CD4-positive, alpha-beta memory T cell (primary cell): ENCODE measurements at places on chromosomes 4 and X. TPM values are rescaled to one million over a fixed set of nuclear protein-coding genes. Genes with fewer than 3 reads are reported as not detected.

DNA sequence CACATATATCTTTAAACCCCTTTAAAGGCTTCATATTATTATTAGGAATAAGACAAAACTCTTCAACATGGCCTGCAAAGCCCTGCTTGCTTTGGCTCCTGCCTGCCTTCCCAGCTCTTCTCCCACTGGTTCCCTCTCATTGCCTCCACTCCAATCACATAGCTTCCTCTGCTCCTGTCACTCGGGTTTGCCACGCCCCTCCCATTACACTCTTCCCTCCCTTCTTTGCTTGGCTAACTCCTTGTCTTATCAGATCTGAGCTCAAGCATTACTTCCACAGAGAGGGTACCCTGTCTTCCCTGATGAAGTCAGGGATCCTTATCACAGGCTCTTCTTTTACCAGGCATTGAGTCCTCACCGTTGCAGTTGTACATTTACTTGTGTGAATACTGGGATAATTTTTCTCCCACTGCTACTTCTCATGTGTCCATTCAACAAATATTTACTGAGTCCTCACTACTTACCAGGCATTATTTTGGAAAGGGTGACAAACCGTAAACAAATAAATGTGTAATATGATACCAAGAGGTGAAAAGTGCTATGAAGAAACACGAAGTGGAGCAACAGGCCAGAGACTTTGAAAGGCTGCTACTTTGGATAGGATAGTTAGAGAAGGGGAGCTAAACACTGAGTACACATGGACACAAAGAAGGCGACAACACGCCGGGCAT, 3.2 kb upstream of the VGLL1 start:
- no peaks in the 10 kb centered on the region for H3K27me3 ChIP-seq
- H3K27ac ChIP-seq, result no peak overlapping the region
- no peak overlapping the region for H3K4me3 ChIP-seq
- H3K36me3 ChIP-seq, result no peaks in the 10 kb centered on the region
- no peak for DNase-seq

GRCh38 chr4:143017210-143017609, 167.5 kb upstream of the USP38 start:
- H3K27me3 ChIP-seq, result no peaks in the 10 kb centered on the region
- DNase-seq, result no peak
- H3K27ac ChIP-seq, result no peak overlapping the region
- no peaks in the 10 kb centered on the region for H3K36me3 ChIP-seq
- H3K4me3 ChIP-seq, result no peak overlapping the region

- H3K27ac ChIP-seq, result no peak overlapping the region
- no peaks in the 10 kb centered on the region for H3K4me1 ChIP-seq
- H3K4me3 ChIP-seq, result no peak overlapping the region
- no peak for DNase-seq
- H3K36me3 ChIP-seq, result no peaks in the 10 kb centered on the region
Measured at GRCh38 chr4:17722356-17722700, 59.1 kb downstream of the FAM184B start.

GRCh38 chrX:134172588-134173259, 64.3 kb upstream of the CCDC160 start:
- no peak overlapping the region for H3K27ac ChIP-seq
- DNase-seq, result peak; percentile 26
- H3K27me3 ChIP-seq, result no peaks in the 10 kb centered on the region
- no peaks in the 10 kb centered on the region for H3K36me3 ChIP-seq
- peak overlapping the region; percentile 58 for H3K4me3 ChIP-seq
- peaks cover 9% of the 10 kb centered on the region for H3K4me1 ChIP-seq

DNA sequence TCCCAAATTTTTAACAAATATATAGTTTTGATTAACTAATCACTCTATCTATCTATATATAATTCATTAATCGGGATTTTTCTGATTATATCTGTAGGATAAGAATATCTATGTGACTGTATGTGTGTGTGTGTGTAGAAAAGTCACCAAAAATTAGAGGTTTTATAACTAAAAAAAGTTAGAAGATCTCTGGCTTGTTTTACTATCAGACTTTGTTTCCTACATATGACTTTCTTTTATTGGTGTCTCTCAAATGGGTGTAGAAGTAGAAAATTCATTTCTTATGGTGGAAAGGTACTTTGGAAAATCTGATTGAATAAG, 26.7 kb upstream of the TMPRSS11D start:
- no peak for DNase-seq
- no peak overlapping the region for H3K27ac ChIP-seq
- no peaks in the 10 kb centered on the region for H3K4me1 ChIP-seq
- no peaks in the 10 kb centered on the region for H3K36me3 ChIP-seq
- no peaks in the 10 kb centered on the region for H3K27me3 ChIP-seq

- H3K27me3 ChIP-seq, result no peaks in the 10 kb centered on the region
- no peak for DNase-seq
- no peaks in the 10 kb centered on the region for H3K4me1 ChIP-seq
- H3K27ac ChIP-seq, result no peak overlapping the region
Measured at GRCh38 chr4:185730387-185730786, 81.6 kb downstream of the SORBS2 start.

DNA sequence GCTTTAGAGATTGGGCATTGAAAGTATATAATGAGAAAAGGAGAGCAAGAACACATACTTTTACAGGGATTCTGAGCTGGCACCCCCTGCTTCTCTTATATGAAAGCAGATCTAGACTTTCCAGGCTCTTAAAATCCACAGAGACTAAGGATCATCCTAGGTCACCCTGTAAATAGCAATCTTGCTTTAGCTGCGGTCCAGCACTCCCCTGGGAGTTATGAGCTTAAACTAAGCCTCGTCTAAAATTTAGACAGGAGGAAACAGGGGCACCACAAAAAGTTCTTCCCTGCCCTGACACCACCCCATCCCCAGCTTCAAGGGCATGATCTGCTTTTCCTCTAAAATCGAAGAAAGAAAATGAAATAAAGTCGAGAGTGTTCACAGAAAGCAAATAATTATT, 143.3 kb upstream of the KCNIP4 start:
- H3K4me1 ChIP-seq, result no peaks in the 10 kb centered on the region
- H3K36me3 ChIP-seq, result no peaks in the 10 kb centered on the region
- no peak for DNase-seq
- no peak overlapping the region for H3K27ac ChIP-seq
- H3K4me3 ChIP-seq, result no peak overlapping the region

GRCh38 chr4:153585026-153585425, 99.1 kb upstream of the TLR2 start:
- H3K4me3 ChIP-seq, result no peak overlapping the region
- peaks cover 57% of the 10 kb centered on the region for H3K36me3 ChIP-seq
- no peak for DNase-seq
- H3K4me1 ChIP-seq, result no peaks in the 10 kb centered on the region

- peak overlapping the region; percentile 1 for H3K27ac ChIP-seq
- H3K36me3 ChIP-seq, result no peaks in the 10 kb centered on the region
- H3K4me1 ChIP-seq, result peaks cover 28% of the 10 kb centered on the region
- no peaks in the 10 kb centered on the region for H3K27me3 ChIP-seq
Measured at GRCh38 chr4:88818631-88819470, 121.2 kb upstream of the NAP1L5 start.

DNA sequence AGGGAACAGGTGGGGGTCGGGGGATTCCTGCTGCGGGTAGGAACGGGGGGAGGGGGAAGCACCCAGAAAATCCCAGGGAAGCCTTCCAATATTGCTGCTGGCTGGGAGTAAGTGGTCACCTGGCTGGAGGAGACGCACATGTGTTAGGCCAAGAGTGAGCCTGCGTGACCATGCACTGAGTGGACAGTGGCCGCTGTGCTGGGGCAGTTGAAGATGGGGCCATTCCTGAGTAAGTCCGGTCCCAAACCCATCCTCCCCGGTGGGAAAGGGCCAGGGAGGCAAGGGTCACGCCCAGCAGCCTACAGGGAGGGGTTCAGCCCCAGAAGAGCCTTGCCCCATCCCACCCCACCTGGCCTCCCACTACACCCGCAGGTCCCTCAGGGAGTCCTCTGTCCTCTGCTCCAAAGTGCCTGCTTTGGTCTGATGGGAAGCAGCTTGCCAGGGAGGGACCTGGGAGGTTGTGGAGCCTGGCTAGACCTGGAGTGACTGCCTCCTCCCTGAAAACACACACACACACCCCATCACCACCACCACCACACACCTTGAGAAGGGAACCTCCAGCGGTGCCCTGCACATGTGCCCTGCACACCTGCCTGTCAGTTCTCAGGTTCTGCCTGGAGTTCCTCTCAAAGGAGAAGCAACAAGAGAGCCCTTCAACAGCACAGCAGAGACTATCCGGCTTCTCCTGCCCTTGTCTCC, 6.1 kb downstream of the L1CAM start:
- H3K27me3 ChIP-seq, result peaks cover 1% of the 10 kb centered on the region
- H3K4me1 ChIP-seq, result peaks cover 1% of the 10 kb centered on the region
- H3K27ac ChIP-seq, result no peak overlapping the region
- H3K36me3 ChIP-seq, result no peaks in the 10 kb centered on the region
- H3K4me3 ChIP-seq, result no peak overlapping the region

- no peak for DNase-seq
- no peak overlapping the region for H3K4me3 ChIP-seq
- no peak overlapping the region for H3K27ac ChIP-seq
- H3K36me3 ChIP-seq, result no peaks in the 10 kb centered on the region
- no peaks in the 10 kb centered on the region for H3K4me1 ChIP-seq
- H3K27me3 ChIP-seq, result no peaks in the 10 kb centered on the region
Measured at GRCh38 chrX:80648023-80648422, 161.7 kb downstream of the BRWD3 start.

DNA sequence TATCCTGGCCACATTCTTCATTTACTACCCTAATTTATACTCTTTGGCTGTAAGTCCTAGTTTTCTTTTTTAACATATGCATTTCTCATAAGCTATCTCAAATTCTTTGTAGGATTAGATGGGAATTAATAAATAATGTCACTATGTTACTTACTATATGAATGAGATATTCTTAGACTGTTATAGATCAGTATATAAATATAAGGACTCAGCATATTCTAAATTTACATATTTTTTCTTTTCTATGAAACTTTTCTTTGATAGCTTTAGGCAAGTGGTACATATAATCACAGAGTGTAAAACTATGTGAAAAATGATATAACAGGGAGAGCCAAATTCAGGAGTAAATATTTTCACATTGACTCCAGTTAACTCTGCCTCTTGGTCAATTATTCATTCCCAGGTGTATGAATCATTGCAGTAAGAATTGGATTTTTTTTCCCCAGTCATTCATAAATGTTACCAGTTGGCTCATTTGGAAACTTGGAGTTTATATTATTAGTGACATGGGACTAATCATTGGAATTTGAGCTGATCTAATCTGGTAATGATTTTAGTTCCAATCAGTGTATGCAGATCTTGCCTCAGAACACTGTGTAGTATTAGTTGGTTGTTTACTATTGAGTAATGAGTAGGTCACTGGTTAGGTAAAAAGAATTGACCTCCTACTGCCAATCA, 25.3 kb downstream of the FHIP1A start:
- H3K27me3 ChIP-seq, result no peaks in the 10 kb centered on the region
- no peaks in the 10 kb centered on the region for H3K36me3 ChIP-seq
- DNase-seq, result no peak
- H3K4me1 ChIP-seq, result no peaks in the 10 kb centered on the region

DNA sequence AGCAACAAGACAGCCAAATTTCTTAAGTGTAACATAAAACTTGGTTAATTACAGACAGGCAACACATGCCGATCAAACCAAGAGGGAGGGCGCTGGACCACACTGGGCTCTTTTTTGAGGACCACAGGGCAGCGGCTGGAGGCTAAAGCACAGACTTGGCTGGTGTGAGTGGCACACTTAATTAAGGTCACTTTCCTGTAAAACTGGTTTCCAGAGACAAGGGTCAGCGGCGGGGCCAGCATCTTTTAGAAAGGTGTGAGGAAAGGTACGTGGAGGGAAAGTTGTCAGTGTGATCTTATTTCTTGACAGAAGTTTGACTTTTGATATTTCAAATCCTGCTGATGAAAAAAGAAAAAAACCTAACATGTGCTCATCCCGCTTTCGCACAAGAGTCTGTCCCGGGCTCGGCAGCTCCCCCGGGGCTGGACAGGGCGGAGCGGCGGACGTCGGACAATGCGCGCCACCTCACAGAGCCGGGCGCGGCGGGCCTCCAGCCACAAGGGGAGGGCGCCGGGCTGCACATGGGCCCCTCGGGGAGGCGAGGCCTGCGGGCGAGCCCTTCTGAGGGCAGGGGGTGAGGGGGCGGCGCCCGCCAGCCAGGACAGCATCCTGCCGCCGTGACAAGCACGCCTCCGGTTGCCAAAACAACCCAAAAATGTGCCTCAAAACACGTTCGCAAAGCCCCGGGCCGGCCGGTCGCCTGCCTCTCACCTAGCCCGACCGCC, 660 bp upstream of the HSPA4L start:
- H3K27ac ChIP-seq, result no peak overlapping the region
- H3K4me1 ChIP-seq, result peaks cover 11% of the 10 kb centered on the region
- peaks cover 16% of the 10 kb centered on the region for H3K27me3 ChIP-seq
- peak; percentile 8 for DNase-seq
- peak overlapping the region; percentile 57 for H3K4me3 ChIP-seq

The DCHS2 gene
- total RNA-seq, result 0.17 TPM

The DCLK2 gene
- total RNA-seq, result not detected

The ADH7 gene
- not detected for total RNA-seq

The BGN gene
- total RNA-seq, result not detected

The CRMP1 gene
- total RNA-seq, result not detected

The PRKG2 gene
- 1.7 TPM for total RNA-seq

The CHIC2 gene
- 45.3 TPM for total RNA-seq
